ENCODE measurements at places on chromosomes 5 and 9. TPM values are rescaled to one million over a fixed set of nuclear protein-coding genes. Genes with fewer than 3 reads are reported as not detected.
A peak's percentile ranks its signal among the peaks of the same experiment; 100 is the strongest.

GRCh38 chr5:10364186-10364689 is 10.7 kb downstream of the MARCHF6 start:
- DNase-seq: no peak
- H3K36me3 ChIP-seq: no peaks in the 10 kb centered on the region
- H3K4me3 ChIP-seq: no peak overlapping the region
- H3K27me3 ChIP-seq: no peaks in the 10 kb centered on the region

PFN3 gene
- not detected for total RNA-seq

GRCh38 chr5:6471252-6471651 is 22.6 kb downstream of the UBE2QL1 start:
- H3K4me3 ChIP-seq: no peak overlapping the region
- H3K36me3 ChIP-seq: no peaks in the 10 kb centered on the region
- no peaks in the 10 kb centered on the region for H3K4me1 ChIP-seq

- DNase-seq: peak; percentile 72
- no peaks in the 10 kb centered on the region for H3K27me3 ChIP-seq
- no peaks in the 10 kb centered on the region for H3K36me3 ChIP-seq
- H3K4me1 ChIP-seq: peaks cover 54% of the 10 kb centered on the region
- no peak overlapping the region for H3K4me3 ChIP-seq
Measured at GRCh38 chr5:14038341-14038959, 94.0 kb upstream of the DNAH5 start.

FOXB2 gene
- total RNA-seq: not detected

DNA sequence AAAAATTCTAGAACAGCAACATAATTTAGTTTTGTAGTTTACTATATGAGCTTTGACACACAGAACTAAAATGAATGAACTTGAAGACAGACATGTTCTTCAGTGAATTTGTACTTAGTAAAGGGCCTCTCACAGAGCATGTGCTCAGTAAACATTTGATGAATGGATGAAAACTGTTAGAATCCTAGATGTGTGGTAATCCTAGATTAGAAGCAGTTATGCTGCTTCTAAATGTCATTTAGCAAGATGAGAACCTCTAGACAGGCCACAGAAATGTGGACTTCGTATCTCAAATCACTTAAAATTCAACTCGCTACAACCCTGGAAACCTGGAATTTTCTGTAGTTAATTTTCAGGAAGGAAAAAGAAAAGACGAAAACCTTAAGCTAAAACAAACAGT is 8.5 kb downstream of the GOLPH3 start:
- no peak overlapping the region for H3K4me3 ChIP-seq
- peaks cover 3% of the 10 kb centered on the region for H3K4me1 ChIP-seq
- peaks cover 11% of the 10 kb centered on the region for H3K36me3 ChIP-seq
- peak; percentile 31 for DNase-seq

- no peaks in the 10 kb centered on the region for H3K4me1 ChIP-seq
- no peaks in the 10 kb centered on the region for H3K27me3 ChIP-seq
- no peak overlapping the region for H3K4me3 ChIP-seq
- no peak for DNase-seq
- H3K27ac ChIP-seq: no peak overlapping the region
Measured at GRCh38 chr9:120592210-120592609, 12.2 kb upstream of the CDK5RAP2 start.

- H3K4me3 ChIP-seq: no peak overlapping the region
- H3K27ac ChIP-seq: no peak overlapping the region
- H3K4me1 ChIP-seq: no peaks in the 10 kb centered on the region
- H3K27me3 ChIP-seq: no peaks in the 10 kb centered on the region
- DNase-seq: no peak
Measured at GRCh38 chr9:24879591-24879990, 333.9 kb upstream of the IZUMO3 start.

DNA sequence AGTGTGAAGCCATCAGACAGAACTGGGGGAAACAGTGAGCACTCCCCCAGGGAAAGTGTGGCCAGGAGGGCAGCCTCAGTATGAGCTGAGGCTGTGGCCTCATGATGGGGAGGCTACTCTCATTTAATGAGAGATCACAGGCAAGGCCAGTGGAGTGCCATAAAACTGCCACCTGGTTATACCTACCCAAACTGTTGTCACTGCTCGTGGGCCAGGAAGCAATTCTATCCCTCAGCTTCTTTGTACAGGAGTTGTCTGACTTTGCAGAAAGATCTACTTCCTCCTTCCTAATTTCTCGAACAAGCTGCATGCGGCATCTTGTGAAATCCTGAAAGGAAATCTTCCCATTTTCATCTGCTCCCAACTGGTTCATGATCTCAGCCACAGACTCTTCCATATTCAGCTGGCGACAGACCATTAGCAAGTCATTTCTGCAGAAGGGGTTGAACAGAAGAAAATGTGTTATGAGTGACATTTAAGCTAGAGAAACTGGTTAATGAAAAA is 50.0 kb downstream of the TSSK1B start:
- DNase-seq: no peak
- peaks cover 11% of the 10 kb centered on the region for H3K4me1 ChIP-seq
- H3K27ac ChIP-seq: no peak overlapping the region
- H3K36me3 ChIP-seq: no peaks in the 10 kb centered on the region

NRG2 gene
- total RNA-seq: 0.30 TPM

SLC23A1 gene
- total RNA-seq: not detected

All from endothelial cell of umbilical vein (primary cell).